A549 treated with dexamethasone at 1 μM for 4 hours (cell line): ENCODE measurements at places on chromosomes 4 and X. TPM values are rescaled to one million over a fixed set of nuclear protein-coding genes. Genes with fewer than 3 reads are reported as not detected.

Gene ZNF732
- total RNA-seq = not detected in 5 replicates

Gene NKX3-2
- total RNA-seq = 0.05 to 0.16 TPM (median 0.12 TPM) in 5 replicates

Gene ETFDH
- 4.8 to 7.0 TPM (median 6.5 TPM) in 5 replicates for total RNA-seq

Gene LONRF3
- 1.7 to 3.9 TPM (median 3.5 TPM) in 5 replicates for total RNA-seq

Gene ADGRL3
- total RNA-seq = 0.01 to 0.06 TPM (median 0.05 TPM) in 4 of 5 replicates, not detected in the other

Gene GYPB
- total RNA-seq = not detected in 5 replicates

Gene MAGEA9B
- not detected in 5 replicates for total RNA-seq

Gene ARSJ
- total RNA-seq = 4.6 to 6.1 TPM (median 5.0 TPM) in 5 replicates

Gene CT45A7
- total RNA-seq = not detected in 5 replicates

Gene CXorf65
- not detected in 5 replicates for total RNA-seq

Gene ARX
- total RNA-seq = 0.39 to 0.75 TPM (median 0.58 TPM) in 5 replicates

Gene TRMT44
- total RNA-seq = 5.4 to 6.8 TPM (median 6.2 TPM) in 5 replicates

Gene JCHAIN
- total RNA-seq = 0.06 to 0.23 TPM (median 0.14 TPM) in 4 of 5 replicates, not detected in the other

Gene LAMTOR3
- 24.7 to 30.3 TPM (median 25.4 TPM) in 5 replicates for total RNA-seq

Gene COL4A6
- 13.9 to 17.4 TPM (median 16.8 TPM) in 5 replicates for total RNA-seq

Gene PABPC1L2B
- not detected in 5 replicates for total RNA-seq

Gene CLNK
- total RNA-seq = not detected in 5 replicates

Gene P2RY8
- 0.05 to 0.13 TPM (median 0.05 TPM) in 3 of 5 replicates, not detected in the others for total RNA-seq

Gene PLK4
- 13.5 to 19.2 TPM (median 16.5 TPM) in 5 replicates for total RNA-seq

Gene USP17L26
- not detected in 5 replicates for total RNA-seq

Gene VEGFD
- 0.19 to 0.46 TPM (median 0.33 TPM) in 5 replicates for total RNA-seq

Gene YTHDC1
- total RNA-seq = 32.8 to 37.8 TPM (median 35.5 TPM) in 5 replicates

Gene PAGE5
- total RNA-seq = not detected in 5 replicates

Gene CRMP1
- total RNA-seq = 3.9 to 5.3 TPM (median 4.9 TPM) in 5 replicates

Gene FGF2
- total RNA-seq = 27.3 to 61.3 TPM (median 49.2 TPM) in 5 replicates

Gene MAGEA2B
- 0.08 to 0.42 TPM (median 0.24 TPM) in 4 of 5 replicates, not detected in the other for total RNA-seq

Gene GLRA2
- not detected in 5 replicates for total RNA-seq

Gene CTAG2
- total RNA-seq = not detected in 5 replicates

Gene FOXR2
- not detected in 5 replicates for total RNA-seq

Gene COX7B2
- total RNA-seq = not detected in 5 replicates

Gene DMRTC1B
- not detected in 5 replicates for total RNA-seq

Gene TMEM255A
- 0.33 to 1.1 TPM (median 0.61 TPM) in 5 replicates for total RNA-seq

Gene SPATA4
- 0.14 to 0.32 TPM (median 0.21 TPM) in 5 replicates for total RNA-seq

Gene TXK
- 0.08 to 0.26 TPM (median 0.14 TPM) in 5 replicates for total RNA-seq

Gene PHF8
- 10.2 to 15.2 TPM (median 15.0 TPM) in 5 replicates for total RNA-seq

Gene BEX1
- not detected in 5 replicates for total RNA-seq

Gene CD38
- 8.9 to 17.6 TPM (median 14.4 TPM) in 5 replicates for total RNA-seq

Gene GAGE12E
- not detected in 5 replicates for total RNA-seq

Gene MAGEE2
- not detected in 5 replicates for total RNA-seq

Gene NDST3
- not detected in 5 replicates for total RNA-seq

Gene CWH43
- not detected in 5 replicates for total RNA-seq

Gene DGAT2L6
- not detected in 5 replicates for total RNA-seq

Gene HEPH
- total RNA-seq = 0.02 TPM in 1 of 5 replicates, not detected in the others

Gene COL25A1
- not detected in 5 replicates for total RNA-seq

Gene PASD1
- total RNA-seq = 0.02 to 0.07 TPM in 2 of 5 replicates, not detected in the others

Gene VCX3B
- not detected in 5 replicates for total RNA-seq
